SJCRH30 (cell line): ENCODE measurements at places on chromosomes 12 and 14. TPM values are rescaled to one million over a fixed set of nuclear protein-coding genes. Genes with fewer than 3 reads are reported as not detected.
A peak's percentile ranks its signal among the peaks of the same experiment; 100 is the strongest.

The KRT6C gene
- not detected in 2 replicates for total RNA-seq

The GPD1 gene
- 0.23 and 0.24 TPM in 2 replicates for total RNA-seq

The LGR5 gene
- total RNA-seq: 5.1 and 6.4 TPM in 2 replicates

The CDH24 gene
- total RNA-seq: 8.3 and 9.6 TPM in 2 replicates

- DNase-seq: peak; percentile 69
Measured at GRCh38 chr12:97556302-97556779, 93.7 kb downstream of the RMST start.

GRCh38 chr14:94050231-94050880 is 24.2 kb downstream of the OTUB2 start:
- no peak for DNase-seq

DNA sequence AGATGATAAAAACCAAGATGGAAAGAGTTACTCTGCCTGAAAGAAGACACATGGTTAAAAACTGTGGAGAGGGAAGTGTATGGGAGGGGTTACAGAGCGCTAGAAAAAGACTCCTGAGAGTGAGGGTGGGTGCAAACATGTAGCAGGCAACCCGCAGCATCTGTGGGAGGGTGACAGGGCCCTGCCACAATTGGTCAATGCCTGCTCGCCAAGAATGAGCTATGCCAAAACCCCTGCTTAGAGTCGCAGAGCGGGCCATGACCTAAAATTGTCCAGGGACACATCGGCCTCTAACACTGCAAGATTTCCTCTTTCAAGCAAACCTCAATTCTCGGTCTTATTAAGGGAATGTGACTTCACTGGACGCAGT is 700 bp downstream of the PRKAG1 start:
- peak; percentile 49 for DNase-seq

DNA sequence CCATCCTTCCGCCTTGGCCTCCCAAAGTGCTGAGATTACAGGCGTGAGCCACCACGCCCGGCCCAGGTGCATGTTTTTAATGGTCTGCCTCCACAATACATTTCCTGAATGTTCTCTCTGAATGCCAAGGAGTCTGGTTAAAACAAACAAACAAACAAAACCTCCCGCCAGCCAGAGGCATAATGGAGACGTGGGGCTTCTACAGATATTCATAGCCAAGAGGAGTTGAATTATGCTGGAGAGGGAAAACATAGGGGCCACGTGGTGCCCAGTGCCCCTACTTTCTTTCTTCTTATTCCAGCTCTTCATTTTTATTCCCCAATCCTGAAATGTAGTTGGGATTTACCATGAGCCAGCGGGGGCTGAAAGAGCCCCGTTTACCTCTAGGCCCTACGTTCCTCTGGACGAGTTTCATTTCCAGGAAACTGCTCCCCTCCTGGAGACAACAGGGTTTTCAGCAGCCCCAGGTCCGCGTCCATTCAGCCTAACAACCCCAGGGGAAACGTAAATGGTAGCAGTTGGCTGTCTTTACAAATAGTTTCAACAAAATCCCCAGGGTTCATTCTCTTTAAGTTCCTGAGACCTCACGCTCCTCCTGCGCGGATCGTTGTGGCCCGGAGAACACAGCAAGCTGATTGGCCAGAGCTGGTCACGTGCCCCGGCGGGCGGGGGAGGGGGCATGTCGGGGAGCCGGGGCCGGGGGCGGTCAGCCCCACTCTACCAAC is 108.5 kb upstream of the ESRRB start:
- DNase-seq: no peak

- no peak for DNase-seq
Measured at GRCh38 chr12:76031081-76031413, 529 bp downstream of the PHLDA1 start.

GRCh38 chr12:132396657-132397056 is 67.3 kb upstream of the GALNT9 start:
- no peak for DNase-seq

The DTX1 gene
- not detected in 2 replicates for total RNA-seq

The KRT4 gene
- total RNA-seq: not detected in 2 replicates

The ESRRB gene
- 0.20 TPM in 2 replicates for total RNA-seq

- DNase-seq: no peak
Measured at GRCh38 chr12:23113781-23114180, 488.8 kb downstream of the ETNK1 start.

DNA sequence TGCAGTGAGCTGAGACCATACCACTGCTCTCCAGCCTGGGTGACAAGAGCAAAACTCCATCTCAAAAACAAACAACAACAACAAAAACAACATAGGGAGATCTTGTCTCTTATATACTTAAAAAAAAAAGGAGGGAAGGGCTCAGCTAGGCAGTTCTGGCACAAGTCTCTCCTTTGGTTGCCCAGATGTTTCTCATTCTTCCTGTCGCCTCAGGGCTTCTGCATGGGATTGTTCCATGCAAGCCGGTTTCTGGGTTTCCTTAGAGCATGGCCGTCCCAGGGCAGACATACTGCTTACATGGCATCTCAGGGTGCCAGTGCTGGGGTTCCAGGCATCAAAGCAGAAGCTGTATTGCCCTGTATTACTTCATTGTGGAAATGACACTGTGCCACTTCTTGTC is 5.2 kb upstream of the SLC8B1 start:
- DNase-seq: no peak

The SMIM41 gene
- total RNA-seq: not detected in 2 replicates

The RAD9B gene
- 1.1 and 2.7 TPM in 2 replicates for total RNA-seq
